ENCODE measurements at places on chromosomes 3 and 15. TPM values are rescaled to one million over a fixed set of nuclear protein-coding genes. Genes with fewer than 3 reads are reported as not detected.

The SLC24A5 gene
- not detected for total RNA-seq

The RNF168 gene
- total RNA-seq = 16.7 TPM

The ITPR1 gene
- 64.4 TPM for total RNA-seq

The C3orf33 gene
- 10.1 TPM for total RNA-seq

The SPTSSB gene
- total RNA-seq = 3.0 TPM

The RBP2 gene
- total RNA-seq = not detected

The GOLGA8R gene
- 0.49 TPM for total RNA-seq

The COL7A1 gene
- 1.7 TPM for total RNA-seq

The TM6SF1 gene
- 27.3 TPM for total RNA-seq

The CCR5 gene
- not detected for total RNA-seq

The EIF4E3 gene
- total RNA-seq = 21.4 TPM

The GNAT1 gene
- not detected for total RNA-seq

The RASL12 gene
- total RNA-seq = 2.2 TPM

The GOLGA6L4 gene
- 2.7 TPM for total RNA-seq

The MESP2 gene
- not detected for total RNA-seq

The KCNAB1 gene
- total RNA-seq = 19.9 TPM

The CLRN1 gene
- not detected for total RNA-seq

The TEX55 gene
- not detected for total RNA-seq

The ZPLD1 gene
- under 0.01 TPM for total RNA-seq

The PPP1R14D gene
- not detected for total RNA-seq

The ESYT3 gene
- total RNA-seq = 0.74 TPM

The EPB42 gene
- total RNA-seq = 1.2 TPM

The CFAP92 gene
- 1.2 TPM for total RNA-seq

Measured in temporal lobe (tissue), 4 donors.